ENCODE measurements at places on chromosomes 16 and 17.

DNA sequence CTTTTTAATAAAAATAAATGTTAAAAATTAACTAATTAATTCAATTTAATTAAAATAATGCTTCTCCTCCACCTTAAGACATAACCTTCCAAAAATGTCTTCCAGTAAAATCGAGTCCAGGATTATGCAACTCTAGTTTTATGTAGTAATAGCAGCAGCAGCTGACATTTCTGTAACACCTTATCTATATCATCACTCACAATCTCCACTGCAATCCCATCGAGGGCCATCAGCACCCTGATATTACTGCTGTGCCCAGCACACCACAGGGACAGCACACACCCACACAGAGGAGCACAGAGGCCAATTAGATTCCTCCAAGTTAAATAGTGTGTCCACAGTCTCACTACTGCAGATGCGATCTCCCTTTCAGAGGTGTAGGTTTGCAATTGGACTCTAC is 2.9 kb downstream of the RPH3AL start:
- no peak for DNase-seq

- no peak for DNase-seq
These were observed 134.1 kb downstream of the IRF8 start for GRCh38 chr16:86033016-86033474.

GRCh38 chr16:20216591-20217217 is 110.6 kb downstream of the GP2 start:
- no peak for DNase-seq

DNA sequence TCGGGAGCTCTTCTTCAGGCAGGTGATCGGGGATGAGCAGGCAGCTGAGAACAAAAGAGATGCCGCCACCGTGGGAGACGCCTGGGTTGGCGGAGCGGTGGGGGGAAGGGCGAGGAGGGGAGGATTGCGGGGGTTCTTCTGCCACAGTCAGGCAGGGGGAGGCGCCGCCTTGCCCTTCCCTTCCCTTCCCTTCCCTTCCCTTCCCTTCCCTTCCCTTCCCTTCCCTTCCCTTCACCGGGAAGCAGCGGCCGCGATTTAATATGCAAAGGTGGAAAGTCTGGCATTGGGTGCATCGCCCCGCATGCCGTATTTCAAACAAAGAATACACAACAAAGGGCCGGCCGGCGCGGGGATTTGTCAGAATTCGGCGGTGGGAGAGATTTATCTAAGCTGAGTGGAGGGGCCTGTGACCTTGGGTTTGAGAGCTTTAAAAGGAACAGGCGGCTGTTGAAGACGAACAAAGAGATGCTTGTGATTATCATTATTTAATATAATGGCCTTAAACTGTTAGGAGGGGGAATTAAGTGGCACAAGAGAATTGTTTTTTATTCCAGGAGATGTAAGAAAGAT is 262.3 kb upstream of the TNRC6C start:
- no peak for DNase-seq

- DNase-seq, result no peak
These were observed 63.0 kb downstream of the NLK start for GRCh38 chr17:28105501-28105900.

DNA sequence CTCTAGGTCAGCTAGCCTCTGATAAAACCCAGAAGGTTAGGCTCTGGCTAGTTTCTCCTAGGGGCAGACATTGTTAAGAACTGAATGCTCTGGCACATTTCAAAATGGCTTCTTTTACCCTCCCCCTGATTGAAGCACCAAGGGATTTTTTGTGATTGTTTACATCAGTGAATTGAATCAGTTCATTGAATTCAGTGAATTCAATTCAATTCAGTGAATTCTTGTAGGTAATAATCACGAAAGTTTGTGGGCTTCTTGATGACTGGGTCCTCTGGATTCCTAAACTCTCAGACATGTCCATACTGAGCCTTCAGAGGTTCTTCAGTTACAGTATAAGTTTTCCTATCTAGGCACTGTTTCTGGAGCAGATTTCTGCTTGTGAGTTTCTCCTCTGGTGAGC is 135.2 kb upstream of the ELAC2 start:
- no peak for DNase-seq

- no peak for DNase-seq
These were observed 10.5 kb downstream of the FAM83G start for GRCh38 chr17:18993905-18994526.

DNA sequence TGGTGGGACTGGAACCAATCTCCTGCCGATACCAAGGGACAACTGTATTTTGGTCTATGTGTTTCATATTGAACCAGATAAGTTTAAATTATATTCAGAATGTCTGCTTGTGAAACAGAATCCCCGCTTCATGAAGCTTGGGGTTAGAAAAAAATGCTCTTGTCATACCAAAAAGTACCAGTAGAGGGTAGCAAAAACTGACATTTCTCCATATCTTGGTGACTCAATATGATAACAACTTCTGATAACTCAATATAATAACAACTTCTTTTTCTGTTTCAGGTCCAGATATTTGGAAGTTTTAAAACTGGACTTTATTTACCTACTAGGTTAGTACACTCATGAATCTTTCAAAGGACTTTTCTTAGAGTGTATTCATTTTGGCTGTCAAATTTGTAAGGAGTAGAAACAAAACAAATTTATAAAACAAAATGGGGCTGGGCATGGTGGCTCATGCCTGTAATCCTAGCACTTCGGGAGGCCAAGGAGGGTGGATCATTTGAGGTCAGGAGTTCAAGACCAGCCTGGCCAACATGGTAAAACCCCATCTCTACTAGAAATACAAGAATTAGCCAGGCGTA is 52.3 kb upstream of the ADCY7 start:
- no peak for DNase-seq

GRCh38 chr17:42183741-42184711 is 1.2 kb downstream of the HCRT start:
- DNase-seq, result peak; percentile 38

DNA sequence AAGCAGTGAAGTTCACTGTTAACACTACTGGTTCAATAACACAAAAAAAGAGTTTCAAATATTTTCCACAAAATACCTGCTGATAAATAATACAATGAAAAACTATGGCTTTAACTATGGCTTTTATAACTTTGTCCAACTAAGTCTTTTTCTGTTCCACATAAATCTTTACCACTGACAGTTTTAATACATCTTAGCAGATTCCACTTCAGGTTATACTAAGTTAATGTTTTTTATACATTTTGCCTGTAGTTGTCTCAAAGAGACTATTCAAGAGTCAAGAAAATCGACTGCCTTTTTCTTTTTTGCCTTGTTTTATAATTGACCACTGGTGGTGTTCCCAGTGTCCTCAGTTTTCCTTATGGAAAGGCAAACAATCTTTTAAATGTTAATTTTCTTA is 379.7 kb upstream of the PMFBP1 start:
- DNase-seq, result no peak

- no peak for DNase-seq
These were observed 21.3 kb upstream of the UBE2I start for GRCh38 chr16:1287982-1288670.

- no peak for DNase-seq
These were observed 5.7 kb downstream of the KCNJ16 start for GRCh38 chr17:70080541-70081347.

DNA sequence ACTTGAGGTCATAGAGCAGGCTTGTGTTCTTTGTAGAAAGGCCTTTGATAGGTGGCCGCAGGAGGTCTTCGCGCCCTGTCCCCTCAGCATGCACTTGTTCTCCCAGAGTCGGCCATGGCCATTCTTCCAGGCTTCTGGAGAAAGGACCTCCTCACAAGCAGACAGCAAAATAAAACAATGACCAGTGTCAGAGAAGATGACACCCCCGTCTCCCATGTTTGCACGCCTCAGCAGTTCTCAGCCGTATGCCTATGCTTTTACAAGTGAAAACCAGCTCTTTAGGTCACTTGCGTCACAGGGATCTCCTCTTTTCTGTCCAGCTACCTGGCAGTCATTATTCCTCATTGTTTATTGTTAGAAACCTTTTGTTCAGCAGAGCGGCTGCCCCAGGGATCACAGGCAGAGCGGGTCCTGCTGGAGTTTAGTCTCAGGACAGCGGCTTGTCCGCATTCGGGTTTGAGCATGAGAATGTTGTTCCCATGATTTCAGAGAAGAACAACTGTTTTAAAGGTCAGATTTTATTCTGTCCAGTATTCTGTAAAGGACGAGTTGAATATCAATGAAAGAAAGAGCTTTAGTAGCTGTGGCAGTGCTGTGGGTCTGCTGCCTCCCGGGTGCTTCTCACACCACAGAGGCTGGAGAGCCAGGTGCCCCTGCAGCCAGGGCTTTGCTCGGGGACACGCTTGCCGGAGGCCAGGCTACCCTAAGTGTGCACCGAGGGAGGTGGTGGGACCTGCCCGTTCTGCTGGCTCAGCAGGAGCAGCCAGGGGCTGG is 123.9 kb downstream of the RPTOR start:
- DNase-seq, result no peak

- DNase-seq, result no peak
These were observed 135.2 kb downstream of the RPTOR start for GRCh38 chr17:80679816-80680215.

- no peak for DNase-seq
These were observed 327.9 kb downstream of the SLC39A11 start for GRCh38 chr17:72764632-72765041.
